T-helper 2 cell treated with Interferon-gamma antibody and Interleukin-4, amounts not matched to agents 100 ng/mL and 5 ng/mL, for 36 hours (primary cell): ENCODE measurements at places on chromosomes 2 and 18. TPM values are rescaled to one million over a fixed set of nuclear protein-coding genes. Genes with fewer than 3 reads are reported as not detected.

The CHRND gene
- total RNA-seq: not detected in 2 replicates

The DUSP19 gene
- 0.80 and 0.93 TPM in 2 replicates for total RNA-seq

The TRIM43 gene
- total RNA-seq: 0.59 and 0.73 TPM in 2 replicates

The SLC5A7 gene
- total RNA-seq: not detected in 2 replicates

The CPLX4 gene
- total RNA-seq: not detected in 2 replicates

The EVX2 gene
- total RNA-seq: not detected in 2 replicates

The OXER1 gene
- total RNA-seq: 0.68 and 0.73 TPM in 2 replicates

The SIX3 gene
- 0.14 and 0.18 TPM in 2 replicates for total RNA-seq

The LPIN2 gene
- 74.4 and 76.1 TPM in 2 replicates for total RNA-seq

The MYO5B gene
- total RNA-seq: 0.02 TPM in 1 of 2 replicates, not detected in the other

The UGT1A6 gene
- total RNA-seq: not detected in 2 replicates

The TUBA3E gene
- not detected in 2 replicates for total RNA-seq

The CNRIP1 gene
- not detected in 2 replicates for total RNA-seq

The EPB41L3 gene
- 1.6 and 1.8 TPM in 2 replicates for total RNA-seq

The SLC4A5 gene
- total RNA-seq: 0.86 and 3.1 TPM in 2 replicates

The PSMA8 gene
- 1.6 and 1.7 TPM in 2 replicates for total RNA-seq

The NT5C1B gene
- total RNA-seq: not detected in 2 replicates

The PIEZO2 gene
- total RNA-seq: not detected in 2 replicates

The C2orf78 gene
- not detected in 2 replicates for total RNA-seq

The TMEM150A gene
- total RNA-seq: 2.1 and 2.2 TPM in 2 replicates

The SFT2D3 gene
- 4.4 and 4.7 TPM in 2 replicates for total RNA-seq

The CLEC4F gene
- total RNA-seq: not detected in 2 replicates

The MFSD6 gene
- total RNA-seq: 47.5 and 48.9 TPM in 2 replicates

The PTPN2 gene
- total RNA-seq: 53.2 and 59.9 TPM in 2 replicates

The TRABD2A gene
- total RNA-seq: 64.9 and 67.5 TPM in 2 replicates

The TPO gene
- total RNA-seq: 1.2 and 1.8 TPM in 2 replicates

The ANKRD30B gene
- total RNA-seq: not detected in 2 replicates

The PID1 gene
- not detected in 2 replicates for total RNA-seq

The ADRA2B gene
- total RNA-seq: 0.07 and 0.09 TPM in 2 replicates

The TOGARAM2 gene
- 5.9 and 6.3 TPM in 2 replicates for total RNA-seq

The SERPINB10 gene
- total RNA-seq: not detected in 2 replicates

The STAT4 gene
- total RNA-seq: 91.2 and 93.2 TPM in 2 replicates

The MAPRE3 gene
- total RNA-seq: 0.91 and 1.2 TPM in 2 replicates

The GPC1 gene
- 7.6 TPM in 2 replicates for total RNA-seq

The FTCDNL1 gene
- total RNA-seq: 1.1 and 1.2 TPM in 2 replicates

The CXCR1 gene
- 1.6 and 2.0 TPM in 2 replicates for total RNA-seq

The RTP5 gene
- 0.07 and 0.09 TPM in 2 replicates for total RNA-seq

The STPG4 gene
- 0.30 and 0.50 TPM in 2 replicates for total RNA-seq

The LYPD6 gene
- total RNA-seq: not detected in 2 replicates

The DSC1 gene
- total RNA-seq: 0.05 TPM in 2 replicates
